ENCODE measurements at places on chromosomes 4 and X. TPM values are rescaled to one million over a fixed set of nuclear protein-coding genes. Genes with fewer than 3 reads are reported as not detected.

- no peaks in the 10 kb centered on the region for H3K27me3 ChIP-seq
- no peaks in the 10 kb centered on the region for H3K4me1 ChIP-seq
- no peak overlapping the region for H3K4me3 ChIP-seq
- no peak overlapping the region for H3K27ac ChIP-seq
- H3K36me3 ChIP-seq: no peaks in the 10 kb centered on the region
These were observed 634.7 kb upstream of the BOD1L1 start for GRCh38 chr4:14262221-14262620.

GRCh38 chr4:54819034-54819433 is 161.3 kb downstream of the KIT start:
- H3K27me3 ChIP-seq: no peaks in the 10 kb centered on the region
- no peak overlapping the region for H3K27ac ChIP-seq
- no peak overlapping the region for H3K4me3 ChIP-seq

- no peaks in the 10 kb centered on the region for H3K27me3 ChIP-seq
- H3K36me3 ChIP-seq: no peaks in the 10 kb centered on the region
- no peak for DNase-seq
- H3K27ac ChIP-seq: no peak overlapping the region
- H3K4me1 ChIP-seq: no peaks in the 10 kb centered on the region
These were observed 147.7 kb downstream of the RBM46 start for GRCh38 chr4:154928640-154929257.

ADH1B gene
- total RNA-seq: 1,563 TPM

DNA sequence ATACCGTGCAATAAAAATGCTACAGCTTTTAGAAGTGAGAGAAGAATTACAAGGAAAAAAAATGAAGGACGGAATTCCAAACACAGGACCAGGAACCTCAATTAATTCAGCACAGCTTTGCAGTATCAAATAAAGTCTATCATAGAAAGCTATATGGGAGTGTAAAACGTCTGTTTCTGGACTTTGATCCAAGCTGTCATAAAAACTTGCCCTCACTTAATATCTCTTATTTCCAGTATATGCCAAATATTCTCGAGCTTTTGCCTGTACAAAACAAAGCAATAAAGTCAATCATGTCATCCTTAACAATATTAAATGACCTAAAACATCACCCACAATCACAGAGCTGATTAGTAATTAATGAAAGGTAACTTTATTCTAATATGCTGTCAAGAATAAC is 4.2 kb downstream of the PDE5A start:
- no peaks in the 10 kb centered on the region for H3K27me3 ChIP-seq
- peak overlapping the region; percentile 60 for H3K27ac ChIP-seq
- peak overlapping the region; percentile 85 for H3K4me3 ChIP-seq
- H3K36me3 ChIP-seq: no peaks in the 10 kb centered on the region
- H3K4me1 ChIP-seq: peaks cover 48% of the 10 kb centered on the region
- no peak for DNase-seq

CYLC1 gene
- not detected for total RNA-seq

- H3K36me3 ChIP-seq: no peaks in the 10 kb centered on the region
- no peaks in the 10 kb centered on the region for H3K4me1 ChIP-seq
- no peak overlapping the region for H3K27ac ChIP-seq
- no peaks in the 10 kb centered on the region for H3K27me3 ChIP-seq
- H3K4me3 ChIP-seq: no peak overlapping the region
These were observed 13.7 kb downstream of the BCORL1 start for GRCh38 chrX:129996120-129996519.

GRCh38 chr4:113637363-113637762 is 124.2 kb downstream of the CAMK2D start:
- DNase-seq: no peak
- no peak overlapping the region for H3K4me3 ChIP-seq
- H3K36me3 ChIP-seq: no peaks in the 10 kb centered on the region
- H3K4me1 ChIP-seq: peaks cover 43% of the 10 kb centered on the region
- H3K27me3 ChIP-seq: no peaks in the 10 kb centered on the region
- H3K27ac ChIP-seq: no peak overlapping the region

Data from thoracic aorta (tissue), 2 donors.